ENCODE measurements at places on chromosomes 2 and 18. TPM values are rescaled to one million over a fixed set of nuclear protein-coding genes. Genes with fewer than 3 reads are reported as not detected.

PROC gene
- total RNA-seq = not detected

PARD3B gene
- 0.54 TPM for total RNA-seq

DGUOK gene
- total RNA-seq = 31.8 TPM

HJURP gene
- 0.30 TPM for total RNA-seq

CPLX4 gene
- not detected for total RNA-seq

BCL2 gene
- 40.5 TPM for total RNA-seq

C1GALT1C1L gene
- total RNA-seq = not detected

OR6B2 gene
- not detected for total RNA-seq

ALMS1 gene
- total RNA-seq = 14.8 TPM

MC2R gene
- total RNA-seq = not detected

NXPH2 gene
- total RNA-seq = not detected

ICOS gene
- total RNA-seq = 50.4 TPM

SALL3 gene
- total RNA-seq = not detected

CDK5R2 gene
- total RNA-seq = not detected

ESCO1 gene
- 37.3 TPM for total RNA-seq

MAB21L4 gene
- total RNA-seq = not detected

CCDC85A gene
- total RNA-seq = not detected

PRR30 gene
- total RNA-seq = not detected

FOXD4L1 gene
- total RNA-seq = not detected

IL1RL1 gene
- total RNA-seq = not detected

CHRND gene
- total RNA-seq = not detected

IL1RL2 gene
- total RNA-seq = not detected

NEU2 gene
- total RNA-seq = not detected

DSG4 gene
- not detected for total RNA-seq

PCGF1 gene
- total RNA-seq = 18.6 TPM

GNAL gene
- total RNA-seq = 0.62 TPM

REL gene
- 205 TPM for total RNA-seq

CDCA7 gene
- 1.9 TPM for total RNA-seq

MGAT5 gene
- total RNA-seq = 52.9 TPM

ASPRV1 gene
- total RNA-seq = 0.86 TPM

RNU2-63P gene
- total RNA-seq = 4.4 TPM

TUBA3D gene
- total RNA-seq = not detected

PDE1A gene
- not detected for total RNA-seq

UGT1A6 gene
- total RNA-seq = not detected

DSG1 gene
- not detected for total RNA-seq

ABCB11 gene
- total RNA-seq = not detected

ERFE gene
- not detected for total RNA-seq

TTC39C gene
- total RNA-seq = 84.7 TPM

UGT1A5 gene
- not detected for total RNA-seq

ABCG8 gene
- not detected for total RNA-seq
